Esophagus squamous epithelium (tissue), 5 donors: ENCODE measurements at places on chromosomes 1 and 21.

DNA sequence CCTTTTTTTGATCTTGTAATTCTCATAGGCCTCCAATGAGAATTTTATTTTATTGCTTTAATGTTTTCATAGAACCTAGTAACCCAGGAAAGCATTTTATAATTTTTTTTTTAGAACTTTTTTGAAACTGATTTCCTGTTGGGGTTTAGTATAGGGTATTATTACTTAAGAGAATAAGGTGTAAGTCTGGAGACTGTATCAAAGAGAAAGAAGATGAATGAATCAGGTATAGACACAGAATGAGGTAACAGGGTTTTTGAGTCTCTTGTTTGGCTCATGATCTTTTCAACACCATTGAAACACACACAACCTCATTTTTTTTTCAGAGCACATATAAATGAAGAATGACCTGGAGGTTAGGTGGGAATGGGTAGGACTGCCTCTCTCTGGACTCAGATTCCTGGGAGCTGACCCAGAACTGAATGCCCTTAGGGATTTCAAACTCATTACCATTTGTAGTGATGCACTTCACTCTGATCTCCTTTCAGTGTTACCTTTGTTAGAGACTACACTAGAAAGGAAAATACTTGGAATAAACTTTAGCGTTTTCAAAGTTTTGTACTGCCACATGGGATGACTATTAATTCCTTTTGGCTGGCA lies 51.0 kb downstream of the EPB41 start:
- no peak for DNase-seq

DNA sequence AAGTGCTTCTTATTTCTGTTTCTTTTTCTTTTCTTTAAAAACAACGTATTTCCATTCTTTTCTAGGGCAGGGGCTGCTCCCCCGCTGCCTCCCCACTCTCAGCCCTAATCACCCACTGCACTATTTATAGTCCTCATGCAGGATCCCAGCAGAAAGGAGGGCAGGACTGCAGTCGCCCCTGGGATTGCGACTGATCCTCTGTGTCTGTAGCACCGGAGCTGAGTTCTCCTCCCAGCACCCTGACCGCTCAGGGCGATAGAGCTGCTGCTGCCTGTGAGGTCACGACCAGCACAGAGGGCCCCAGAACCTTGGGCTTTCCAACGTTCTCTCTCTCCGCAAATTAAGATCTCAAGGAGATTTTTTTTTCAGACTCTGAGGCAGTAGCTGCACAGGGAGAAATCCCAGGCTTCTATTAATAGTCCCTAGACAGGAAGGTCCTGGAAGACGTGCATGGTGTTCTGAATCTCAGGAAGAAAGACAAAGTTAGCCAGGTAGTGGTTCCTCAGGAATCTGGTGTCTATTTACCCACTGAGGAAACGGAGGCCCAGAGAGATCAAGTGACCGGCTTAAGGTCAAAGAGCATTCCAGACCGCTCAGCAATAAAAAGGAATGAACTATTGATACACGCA lies 46.8 kb downstream of the PRAMEF20 start:
- no peak for DNase-seq

DNA sequence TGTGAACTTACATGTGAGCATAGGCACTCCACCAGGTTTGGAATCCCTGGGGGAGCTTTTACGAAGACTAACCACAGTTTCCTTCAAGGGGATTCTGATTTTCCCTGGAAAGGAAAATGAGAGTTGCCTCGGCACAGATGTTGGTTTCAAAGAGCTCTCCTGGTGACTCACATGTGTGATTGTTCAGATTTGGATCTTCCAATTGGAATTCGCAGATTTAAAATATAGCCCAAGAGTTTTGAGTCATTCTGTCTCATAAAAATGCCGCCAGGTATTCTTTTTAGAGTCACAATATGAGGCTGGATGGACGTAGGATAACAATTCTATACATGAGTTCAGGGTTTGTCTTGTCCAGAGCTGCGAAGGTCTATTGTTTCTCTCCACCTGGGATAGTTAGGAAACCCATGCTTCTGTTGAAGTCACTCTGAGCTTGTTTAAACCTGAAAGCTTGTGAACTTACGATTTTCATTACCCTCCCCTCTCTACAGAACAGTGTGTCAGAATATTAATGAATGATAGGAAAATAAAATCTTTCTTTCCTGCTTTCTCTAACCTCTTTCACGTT lies 64.9 kb downstream of the TGFB2 start:
- no peak for DNase-seq

DNA sequence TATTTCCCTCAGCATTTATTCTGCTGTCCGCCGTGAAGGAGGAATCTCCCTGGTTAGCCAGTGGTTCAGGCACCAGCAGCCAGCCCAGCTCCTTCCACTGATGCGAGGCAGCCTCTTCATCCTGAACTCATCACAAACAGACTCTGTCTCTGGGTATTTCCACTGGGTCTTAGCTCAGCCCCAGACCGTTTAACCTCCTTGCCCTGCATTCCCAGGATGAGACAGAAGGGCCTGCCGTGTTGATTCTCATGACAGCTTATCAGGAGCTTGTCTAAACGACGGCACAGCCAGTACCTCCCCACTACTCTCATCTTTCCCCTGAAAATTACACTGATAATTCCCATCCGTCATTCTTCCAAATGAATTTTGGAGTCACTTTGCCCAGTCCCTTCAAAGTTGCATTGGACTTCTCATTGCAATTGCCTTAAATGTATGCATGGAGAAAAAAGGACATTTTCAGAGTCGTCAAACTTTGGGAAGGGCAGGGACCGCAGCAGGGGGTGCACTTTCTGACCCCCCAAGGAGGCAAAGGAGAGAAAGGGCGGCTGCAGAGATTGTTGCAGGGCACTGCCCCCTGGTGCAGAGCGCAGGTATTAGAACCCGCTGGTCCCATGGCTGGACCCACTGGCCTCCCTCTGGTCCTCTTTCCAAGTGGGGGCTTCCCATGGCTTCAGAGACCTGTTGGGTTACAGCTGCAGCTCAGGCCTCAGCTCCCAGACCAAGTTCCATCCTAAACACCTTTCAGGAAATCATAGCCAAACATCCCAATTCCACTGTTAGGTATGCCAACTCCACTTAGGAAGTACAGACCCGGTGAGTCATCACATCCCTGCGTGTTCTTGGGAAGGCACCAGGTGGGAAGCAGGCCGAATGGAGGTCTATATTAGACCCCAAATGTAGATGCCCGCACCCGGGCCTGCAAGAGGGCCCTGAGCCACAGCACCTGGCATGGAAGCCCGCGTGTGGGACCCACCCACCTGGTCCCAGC lies 3.7 kb upstream of the MEGF6 start:
- DNase-seq = no peak

DNA sequence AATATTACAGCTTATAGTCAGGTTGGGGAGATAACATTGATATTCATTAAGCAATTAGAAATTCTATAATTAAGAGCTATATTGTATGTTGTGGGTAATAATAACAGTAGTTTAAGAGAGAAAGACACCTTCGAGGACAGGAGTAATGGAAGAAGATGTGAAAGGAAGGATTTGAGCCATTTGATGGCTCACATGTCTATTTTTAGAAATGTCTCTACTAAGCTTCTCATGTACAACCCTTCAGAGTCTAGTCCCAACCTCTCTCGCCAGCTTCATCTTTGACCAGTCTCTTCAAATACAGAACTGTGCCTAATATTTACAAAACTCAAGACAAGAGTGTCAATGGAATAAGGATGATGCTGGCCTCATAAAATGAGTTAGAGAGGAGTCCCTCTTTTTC lies 95.1 kb downstream of the PRRX1 start:
- DNase-seq = no peak

DNA sequence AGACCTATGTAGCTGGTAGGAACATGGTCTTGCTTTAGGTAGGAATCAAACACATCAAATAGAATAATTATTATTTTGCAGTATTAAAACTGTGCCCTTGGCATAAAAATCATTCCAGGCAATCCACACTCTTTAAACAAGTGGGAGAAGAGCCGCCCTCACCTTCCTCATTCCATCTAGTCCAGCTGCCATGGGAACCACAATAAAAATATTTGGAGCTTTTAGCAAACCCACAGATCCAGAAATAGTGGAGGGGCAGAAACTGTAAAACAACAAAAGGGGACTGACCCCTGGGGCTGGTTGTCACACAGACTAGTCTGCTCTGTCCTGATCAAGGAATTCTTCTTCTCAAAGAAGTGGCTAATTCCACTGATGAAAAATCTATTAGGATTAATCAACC lies 61.6 kb downstream of the PTPRC start:
- no peak for DNase-seq

- no peak for DNase-seq
Observed at GRCh38 chr1:21668951-21669257, 253 bp downstream of the RAP1GAP start.

DNA sequence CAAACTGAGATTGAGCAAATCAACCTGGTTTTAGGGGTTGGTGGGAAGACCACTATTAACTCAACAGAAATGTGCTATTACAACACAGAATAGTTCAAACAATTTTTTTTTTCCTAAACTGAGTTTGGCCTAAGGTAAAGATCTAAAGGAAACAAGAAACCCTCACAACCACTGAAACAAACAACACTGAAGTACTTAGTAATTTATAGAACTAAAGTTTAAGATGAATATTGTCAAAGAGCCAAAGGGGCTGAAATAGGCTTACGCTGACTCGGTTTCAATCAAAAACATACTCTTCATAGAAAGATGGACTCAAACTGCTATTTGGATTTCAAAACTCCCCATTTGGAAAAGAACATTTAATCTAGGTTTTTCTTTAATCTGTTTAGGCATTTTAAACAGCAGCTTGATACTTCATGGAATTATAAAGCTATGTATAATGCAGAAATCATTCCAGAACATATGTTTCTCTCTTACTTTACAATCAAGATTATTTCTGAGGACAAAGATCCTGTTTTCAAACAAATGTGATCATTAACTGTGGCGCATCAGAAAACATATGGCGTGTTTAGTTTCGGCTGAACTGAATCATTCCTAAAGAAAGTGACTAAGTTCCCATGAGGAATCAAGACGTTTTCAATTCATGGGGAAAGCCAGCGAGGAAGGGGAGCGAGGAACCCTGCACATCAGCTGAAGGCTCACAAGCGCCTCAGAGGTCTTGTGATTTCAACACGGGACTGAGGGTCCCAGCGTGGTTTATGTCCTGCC lies 62.7 kb downstream of the SYT6 start:
- DNase-seq = no peak

GRCh38 chr1:93095804-93096585 lies 16.9 kb downstream of the MTF2 start:
- no peak for DNase-seq

- no peak for DNase-seq
Observed at GRCh38 chr1:200624679-200625335, 4.3 kb upstream of the KIF14 start.

- DNase-seq = no peak
Observed at GRCh38 chr1:182608845-182609610, 4.8 kb upstream of the RGS16 start.

GRCh38 chr21:18529254-18529653 lies 125.7 kb upstream of the TMPRSS15 start:
- no peak for DNase-seq

DNA sequence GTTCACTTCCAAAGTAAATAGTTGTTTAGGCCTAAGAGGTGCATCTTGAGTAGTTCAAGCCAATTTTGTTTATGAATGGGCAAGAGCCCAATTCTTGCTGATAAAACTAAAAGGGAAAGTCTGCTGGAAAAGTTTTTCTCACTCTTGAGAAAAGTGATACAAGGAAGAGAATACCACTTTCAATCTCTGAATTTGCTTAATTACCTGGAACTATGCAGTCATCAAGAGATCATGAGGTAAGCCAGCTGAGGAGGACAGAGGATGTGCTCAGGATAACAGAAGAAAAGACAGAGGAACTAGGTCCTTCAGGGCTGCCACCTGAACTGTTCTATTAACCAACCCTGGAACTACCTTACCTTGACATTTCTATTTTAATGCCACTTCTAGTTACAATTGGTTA lies 42.2 kb downstream of the ILDR2 start:
- DNase-seq = no peak

DNA sequence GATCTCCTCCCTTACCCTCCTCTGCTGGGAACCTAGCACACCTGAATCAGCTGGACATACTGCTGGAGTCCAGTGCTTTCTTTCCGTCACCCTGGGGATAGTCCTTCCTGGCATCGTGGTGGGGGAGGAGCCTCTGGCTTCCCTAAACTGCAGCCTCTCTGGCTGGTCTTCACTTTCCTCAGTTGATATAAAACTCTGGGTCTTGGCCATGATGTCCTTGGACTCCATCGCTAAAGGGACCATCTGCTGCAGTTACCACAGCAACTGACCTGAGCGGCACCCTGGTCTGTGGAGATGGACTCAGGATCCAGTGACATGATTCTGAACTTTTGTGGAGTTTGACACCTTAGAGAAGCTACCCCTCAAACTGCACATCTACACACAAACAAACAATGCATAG lies 22.8 kb downstream of the PARS2 start:
- DNase-seq = no peak

DNA sequence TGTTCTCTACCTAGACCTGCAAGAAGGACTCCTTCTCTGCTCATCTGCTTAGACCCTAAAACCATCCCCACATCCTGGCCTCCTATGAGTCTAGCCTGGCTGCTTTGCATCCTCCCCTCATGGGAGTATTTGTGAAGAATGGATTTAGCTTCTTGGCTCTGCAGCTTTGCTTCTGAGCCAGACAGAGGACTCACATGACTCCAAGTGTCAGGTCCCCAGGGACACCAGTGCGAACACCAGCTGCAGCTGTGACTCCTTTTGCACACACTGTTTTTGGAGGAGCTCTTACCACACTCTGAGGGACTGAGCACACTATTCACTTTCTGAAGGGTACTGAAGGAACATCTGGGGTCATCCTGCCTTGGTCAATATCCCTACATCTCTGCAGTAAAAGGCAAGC lies 131.8 kb upstream of the SGIP1 start:
- no peak for DNase-seq

DNA sequence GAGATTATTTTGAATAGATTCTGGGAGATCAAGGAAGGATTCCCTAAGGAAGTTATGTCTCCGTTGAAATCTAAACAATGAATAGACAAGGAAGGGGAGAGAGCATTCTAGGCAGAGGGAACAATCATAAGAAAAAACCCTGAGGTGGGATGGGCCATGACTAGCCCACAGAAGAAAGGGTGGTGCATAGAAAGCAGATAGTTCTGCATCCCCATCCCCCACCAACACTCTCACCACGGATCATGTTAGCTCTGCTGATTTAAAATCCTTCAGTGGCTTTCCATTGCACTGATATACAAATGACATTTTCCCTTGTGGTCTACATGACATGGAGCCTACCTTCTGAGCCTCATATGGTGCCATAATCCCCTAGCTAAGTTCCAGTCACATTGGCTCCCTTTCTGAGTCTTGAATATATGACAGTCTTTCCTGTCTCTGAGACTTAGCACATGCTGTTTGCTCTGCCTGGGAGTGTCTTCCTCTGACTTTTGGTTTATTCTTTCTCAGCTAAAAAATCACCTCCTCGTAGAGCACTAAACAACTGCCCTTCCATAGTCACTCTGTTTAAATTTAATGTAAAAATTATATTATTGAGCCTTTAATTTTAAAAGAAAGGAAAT lies 15.2 kb downstream of the SCMH1 start:
- no peak for DNase-seq
